ENCODE measurements at places on chromosomes 5 and 9.

DNA sequence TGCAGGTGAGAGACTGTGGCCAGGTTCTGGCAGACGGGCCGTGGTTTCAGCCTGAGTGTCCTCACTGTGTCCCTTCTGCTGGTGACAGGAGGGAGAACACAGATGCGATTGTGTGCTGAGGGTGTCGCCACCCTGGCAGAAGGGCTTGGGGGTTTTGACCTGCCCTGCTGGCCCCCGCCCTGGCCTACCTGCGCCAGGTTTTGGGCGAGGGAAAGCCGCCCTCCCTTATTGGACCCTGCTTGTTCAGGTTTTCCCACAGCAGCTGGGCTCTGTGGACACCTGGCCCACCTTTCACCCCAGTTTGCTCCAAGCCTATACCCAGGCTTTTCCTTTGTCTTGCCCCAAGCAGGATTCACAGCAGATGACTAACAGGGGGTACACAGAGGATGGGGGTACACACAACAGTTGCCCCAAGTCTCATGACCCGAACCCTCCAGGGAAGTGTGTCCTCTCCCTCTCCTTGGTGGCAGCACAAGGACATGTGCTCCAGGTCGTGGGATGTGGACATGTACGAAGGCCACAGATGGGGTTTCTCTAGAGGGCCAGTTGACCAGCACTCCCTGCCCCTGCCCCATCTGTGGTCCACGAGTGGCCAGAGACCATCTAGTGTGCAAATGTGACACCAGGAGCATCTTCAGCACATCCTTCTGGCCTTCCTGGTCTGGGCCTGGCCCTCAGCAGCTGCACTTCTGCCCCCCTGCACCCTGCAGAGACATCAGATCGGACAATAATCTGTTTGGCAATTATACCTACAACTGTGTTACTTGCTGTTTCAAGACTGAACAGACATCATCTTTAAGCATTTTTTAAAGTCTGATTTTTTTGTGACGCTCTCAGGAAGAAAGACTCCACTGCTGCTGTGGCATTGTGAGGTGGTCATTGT, 265.8 kb upstream of the IRX4 start:
- no peak for DNase-seq

DNA sequence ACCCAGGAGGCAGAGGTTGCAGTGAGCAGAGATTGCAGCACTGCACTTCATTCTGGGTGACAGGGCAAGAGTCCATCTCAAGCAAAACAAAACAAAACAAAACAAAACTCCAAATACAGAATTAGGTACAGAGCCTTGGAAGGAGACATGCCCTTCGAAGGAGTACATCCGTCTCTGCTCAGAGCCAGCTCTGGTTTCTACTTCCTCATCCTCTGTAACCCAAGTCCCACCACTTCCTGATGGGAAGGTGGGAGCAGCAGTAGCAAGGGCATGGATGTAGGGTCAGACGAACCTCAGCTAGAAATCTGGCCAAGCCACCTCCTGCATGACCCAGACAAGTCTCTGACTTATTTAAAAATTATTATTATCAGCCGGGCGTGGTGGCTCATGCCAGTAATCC, 16.5 kb upstream of the STXBP1 start:
- DNase-seq = no peak

DNA sequence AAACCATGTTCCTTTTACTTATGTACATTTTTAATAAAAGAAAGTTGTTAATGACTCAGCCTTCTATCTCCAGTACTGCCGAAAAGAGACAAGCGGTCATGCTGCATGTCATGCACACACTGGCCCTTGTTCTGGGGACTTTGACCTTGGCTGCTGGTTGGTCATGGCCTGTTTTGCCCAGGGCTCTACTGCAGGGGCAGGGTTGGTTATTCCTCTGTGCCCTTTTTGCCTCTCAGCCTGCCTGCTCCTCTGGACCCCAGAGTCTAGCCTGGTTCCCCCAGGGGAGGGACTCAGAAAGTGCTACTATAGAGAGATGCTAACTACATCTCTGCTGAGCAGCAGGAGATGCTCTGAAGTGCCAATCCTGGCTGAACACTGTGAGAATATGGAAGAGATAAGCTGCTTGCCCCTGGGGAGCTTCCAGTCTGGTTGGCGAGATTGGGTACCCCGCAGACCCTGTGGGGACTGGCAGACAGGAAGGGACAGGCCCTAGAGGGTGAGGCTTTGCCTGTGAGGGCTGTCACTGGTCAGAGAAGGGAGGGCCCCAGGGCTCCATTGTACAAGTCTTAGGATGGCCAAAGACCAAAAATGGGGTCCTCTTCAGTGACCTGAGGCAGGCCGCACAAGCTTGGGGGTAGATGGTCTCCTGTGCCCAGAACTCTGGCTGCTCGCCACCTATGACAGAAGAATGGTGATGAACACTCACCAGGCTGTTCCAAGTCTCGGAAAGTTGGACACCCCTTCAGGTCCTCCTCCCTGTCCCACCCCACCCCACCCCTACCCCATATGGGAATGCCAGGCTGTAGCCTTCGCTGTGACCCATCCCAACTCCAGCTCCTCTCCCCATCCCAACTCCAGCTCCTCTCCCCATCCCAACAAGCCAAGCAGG, 14.3 kb downstream of the IRF1 start:
- DNase-seq = no peak

GRCh38 chr5:97243353-97243752, 60.3 kb upstream of the RIOK2 start:
- no peak for DNase-seq

Measured in posterior cingulate gyrus (tissue), 11 donors.